CD8-positive, alpha-beta memory T cell (primary cell): ENCODE measurements at places on chromosomes 6 and 20.

- no peaks in the 10 kb centered on the region for H3K36me3 ChIP-seq
- no peaks in the 10 kb centered on the region for H3K27me3 ChIP-seq
- DNase-seq: no peak
- no peaks in the 10 kb centered on the region for H3K4me1 ChIP-seq
- no peak overlapping the region for H3K4me3 ChIP-seq
Measured at GRCh38 chr6:56430629-56431600, 183.5 kb upstream of the COL21A1 start.

DNA sequence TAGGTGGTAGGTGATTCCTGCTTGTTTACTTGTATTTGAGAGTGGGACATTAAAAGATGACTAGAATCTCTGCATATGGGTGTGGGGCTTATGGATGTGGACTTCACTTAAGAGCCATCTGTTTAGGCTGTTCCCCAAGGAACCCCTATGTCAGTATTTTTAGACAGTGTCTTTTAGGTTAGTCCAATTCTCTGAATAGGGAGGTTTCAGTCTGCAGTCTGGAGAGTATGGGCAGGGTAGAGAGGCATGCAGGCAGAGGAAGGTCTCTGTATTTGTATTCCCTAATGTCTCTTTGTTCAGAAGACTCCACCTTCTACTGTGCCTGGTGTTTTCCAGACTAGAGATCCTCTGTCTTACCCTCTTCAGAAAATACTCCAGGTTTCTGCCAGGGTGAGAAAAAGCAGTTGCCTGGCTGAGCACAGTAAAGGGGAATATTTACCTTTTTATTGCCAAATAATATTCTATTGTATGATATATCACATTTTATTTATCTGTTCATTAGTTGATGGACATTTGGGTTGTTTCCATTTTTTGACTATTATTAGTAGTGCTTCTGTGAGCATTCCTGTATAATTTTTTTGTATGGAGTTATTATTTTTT, 19.1 kb downstream of the SLX4IP start:
- peaks cover 10% of the 10 kb centered on the region for H3K4me1 ChIP-seq
- DNase-seq: no peak
- H3K4me3 ChIP-seq: no peak overlapping the region
- H3K36me3 ChIP-seq: no peaks in the 10 kb centered on the region
- H3K27ac ChIP-seq: no peak overlapping the region

DNA sequence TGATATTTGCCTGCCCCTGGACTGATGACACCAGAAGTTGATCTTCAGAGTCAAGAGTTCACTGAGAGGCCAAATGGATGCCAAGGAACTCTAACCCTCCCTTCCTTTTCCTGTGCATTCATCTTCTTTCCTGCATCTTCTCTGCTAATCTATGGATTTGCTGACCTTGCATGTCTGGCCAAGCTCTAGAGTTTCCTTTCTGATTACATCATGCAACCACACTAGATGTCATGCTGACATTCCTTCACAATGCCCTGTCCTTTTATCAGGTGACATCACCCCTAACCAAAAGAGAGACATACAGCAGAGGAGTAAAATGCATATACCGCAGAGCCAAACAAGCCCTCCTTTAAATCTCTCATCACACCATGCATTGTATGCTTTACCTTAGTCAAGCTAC, 487.6 kb downstream of the TFAP2A start:
- H3K4me3 ChIP-seq: no peak overlapping the region
- H3K27me3 ChIP-seq: no peaks in the 10 kb centered on the region
- no peaks in the 10 kb centered on the region for H3K4me1 ChIP-seq
- no peaks in the 10 kb centered on the region for H3K36me3 ChIP-seq
- no peak for DNase-seq

- H3K4me3 ChIP-seq: peak overlapping the region; percentile 79
- peaks cover 23% of the 10 kb centered on the region for H3K4me1 ChIP-seq
- H3K27ac ChIP-seq: peak overlapping the region; percentile 52
Measured at GRCh38 chr20:2840967-2841531, 504 bp downstream of the VPS16 start.
